A172 (cell line): ENCODE measurements at places on chromosomes 2 and 18. TPM values are rescaled to one million over a fixed set of nuclear protein-coding genes. Genes with fewer than 3 reads are reported as not detected.

MYO3B gene
- 0.03 TPM in 1 of 2 replicates, not detected in the other for total RNA-seq

C2orf80 gene
- total RNA-seq: not detected in 2 replicates

SLC25A12 gene
- total RNA-seq: 26.3 and 30.8 TPM in 2 replicates

LONRF2 gene
- 5.0 and 6.0 TPM in 2 replicates for total RNA-seq

POTEI gene
- total RNA-seq: not detected in 2 replicates

FSIP2 gene
- 0.03 TPM in 1 of 2 replicates, not detected in the other for total RNA-seq

ZC3H8 gene
- 9.0 and 10.5 TPM in 2 replicates for total RNA-seq

OSR1 gene
- 6.3 and 8.1 TPM in 2 replicates for total RNA-seq

TMEM178A gene
- not detected in 2 replicates for total RNA-seq
